ENCODE measurements at places on chromosomes 16 and 17. TPM values are rescaled to one million over a fixed set of nuclear protein-coding genes. Genes with fewer than 3 reads are reported as not detected.

Gene FTSJ3
- 116 TPM for total RNA-seq

Gene NT5M
- 4.5 TPM for total RNA-seq

Gene CDH5
- total RNA-seq: not detected

Gene TEX19
- total RNA-seq: not detected

Gene CACNG3
- total RNA-seq: not detected

Gene EZH1
- 32.2 TPM for total RNA-seq

Gene SIAH1
- total RNA-seq: 21.0 TPM

Gene C17orf50
- not detected for total RNA-seq

Gene CALB2
- total RNA-seq: not detected

Gene SBK1
- 1.1 TPM for total RNA-seq

Gene MYH4
- total RNA-seq: not detected

Gene NLE1
- total RNA-seq: 73.1 TPM

Gene CDK5R1
- total RNA-seq: 3.7 TPM

- no peak overlapping the region for H3K27ac ChIP-seq
- H3K4me1 ChIP-seq: no peaks in the 10 kb centered on the region
- no peak overlapping the region for H3K4me3 ChIP-seq
- H3K36me3 ChIP-seq: no peaks in the 10 kb centered on the region
- peaks cover 5% of the 10 kb centered on the region for H3K27me3 ChIP-seq
Observed at GRCh38 chr16:23286131-23286532, 16.0 kb upstream of the SCNN1B start.

- no peak overlapping the region for H3K4me3 ChIP-seq
- H3K27me3 ChIP-seq: no peaks in the 10 kb centered on the region
- peaks cover 3% of the 10 kb centered on the region for H3K4me1 ChIP-seq
Observed at GRCh38 chr17:74805591-74805991, 29.4 kb upstream of the NAT9 start.

DNA sequence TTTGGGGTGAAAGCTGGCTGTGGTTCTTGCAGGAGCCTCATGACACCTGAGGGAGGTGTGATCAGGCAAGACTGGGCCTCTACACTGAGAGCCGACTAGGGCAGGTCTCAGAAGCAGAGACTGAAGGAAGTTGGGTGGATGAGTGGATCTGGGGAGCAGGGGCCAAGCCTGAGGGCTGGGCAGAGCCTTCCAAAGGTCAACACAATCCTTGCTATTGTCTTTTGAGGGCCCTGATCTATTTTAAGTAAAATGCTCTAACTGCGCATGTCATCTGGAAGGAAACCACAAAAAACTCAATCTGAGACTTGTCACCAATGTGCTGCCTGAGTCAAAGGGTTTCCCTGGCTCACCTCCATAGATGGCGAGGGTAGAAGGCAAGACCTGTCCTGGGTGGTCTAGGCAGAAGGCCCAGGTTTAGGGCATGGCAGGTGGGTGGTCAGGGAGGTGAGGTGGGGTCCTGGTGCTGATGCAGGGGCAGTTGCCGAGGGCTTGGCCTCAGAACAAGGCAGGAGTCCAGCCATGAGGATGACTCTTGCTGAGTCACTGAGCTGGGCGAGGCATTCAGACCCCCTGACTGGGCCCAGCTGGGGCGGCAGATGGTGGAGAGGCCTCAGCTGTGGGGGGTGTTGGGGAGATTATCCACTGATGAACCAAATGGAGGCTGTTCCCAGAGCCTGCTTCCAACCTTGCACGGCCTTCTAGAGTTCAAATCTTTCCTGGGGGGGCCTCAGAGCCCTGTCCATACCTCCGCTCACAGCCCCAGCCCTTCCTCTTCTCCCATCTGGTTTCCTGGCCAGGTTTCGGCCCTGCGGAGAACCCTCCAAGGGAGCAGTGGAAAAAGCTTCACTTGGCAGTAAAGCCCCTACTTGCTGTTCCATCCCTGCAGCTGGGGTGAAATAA, 5.1 kb downstream of the MVP start:
- DNase-seq: no peak
- peak overlapping the region; percentile 64 for H3K27ac ChIP-seq
- H3K4me1 ChIP-seq: peaks cover 25% of the 10 kb centered on the region

- no peaks in the 10 kb centered on the region for H3K36me3 ChIP-seq
- H3K27me3 ChIP-seq: no peaks in the 10 kb centered on the region
- H3K27ac ChIP-seq: no peak overlapping the region
- H3K4me1 ChIP-seq: no peaks in the 10 kb centered on the region
Observed at GRCh38 chr16:25184771-25185170, 32.0 kb upstream of the AQP8 start.

DNA sequence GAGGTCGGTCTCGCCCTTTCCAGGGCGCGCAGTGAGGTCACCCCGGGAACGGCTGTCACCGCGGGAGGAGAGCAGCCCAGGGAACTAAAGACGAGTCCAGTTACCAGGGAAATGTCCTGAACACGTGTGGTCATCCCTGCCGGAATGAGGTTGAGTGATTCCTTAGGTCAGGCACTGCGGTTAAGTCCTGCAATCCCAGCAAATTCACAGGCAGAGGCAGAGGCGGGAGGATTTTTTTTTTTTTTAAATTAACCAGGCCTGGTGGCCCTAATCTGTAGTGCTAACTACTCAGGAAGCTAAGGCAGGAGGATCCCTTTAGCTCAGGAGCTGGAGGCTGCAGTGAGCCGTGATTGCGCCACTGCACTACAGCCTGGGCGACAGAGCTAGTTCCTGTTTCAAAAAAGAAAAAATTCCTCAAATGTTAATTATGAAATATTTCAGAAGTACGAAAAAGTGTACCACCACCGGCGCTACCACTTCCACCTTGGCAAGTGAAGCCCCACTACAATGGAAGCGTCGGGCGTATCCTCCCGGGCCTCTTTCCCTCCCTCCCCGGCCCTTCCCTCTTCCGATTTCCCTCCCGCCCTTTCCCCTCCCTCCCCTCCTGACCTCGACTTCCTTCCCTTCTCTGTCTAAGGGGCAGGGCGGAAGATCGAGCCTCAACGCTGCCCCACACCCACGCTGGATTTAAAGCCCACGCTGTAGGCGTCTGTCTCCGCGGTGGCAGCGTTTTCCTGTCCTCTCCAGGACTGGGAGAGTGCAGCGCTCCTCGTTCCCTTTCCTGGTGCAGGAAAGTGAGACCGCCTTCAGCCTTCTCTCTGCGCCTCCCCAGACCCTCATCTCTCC, 27.3 kb downstream of the SLFN11 start:
- peak overlapping the region; percentile 76 for H3K27ac ChIP-seq
- no peaks in the 10 kb centered on the region for H3K27me3 ChIP-seq
- no peaks in the 10 kb centered on the region for H3K36me3 ChIP-seq
- H3K4me3 ChIP-seq: peak overlapping the region; percentile 85
- H3K4me1 ChIP-seq: peaks cover 36% of the 10 kb centered on the region

DNA sequence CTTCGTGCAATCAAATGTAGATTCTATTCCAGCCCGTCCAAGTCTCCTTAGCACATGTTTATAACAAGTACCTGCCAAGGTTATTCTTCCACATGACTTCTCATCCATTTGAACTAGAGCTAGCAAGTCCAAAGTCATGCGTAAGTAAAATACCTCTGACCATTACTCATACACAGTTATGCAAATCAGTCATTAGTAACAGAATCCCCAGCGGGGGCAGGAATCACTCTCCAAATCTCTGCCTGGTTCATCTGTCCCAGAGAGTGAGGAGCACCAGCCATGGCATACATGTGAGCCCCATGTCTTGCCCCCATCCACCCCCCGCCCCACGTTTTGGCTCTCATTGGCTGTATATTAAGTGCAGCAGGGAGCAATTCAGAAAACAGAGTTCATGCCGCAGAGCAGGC, 27.7 kb downstream of the SRL start:
- no peaks in the 10 kb centered on the region for H3K4me1 ChIP-seq
- no peak overlapping the region for H3K4me3 ChIP-seq
- H3K36me3 ChIP-seq: no peaks in the 10 kb centered on the region
- no peaks in the 10 kb centered on the region for H3K27me3 ChIP-seq
- no peak overlapping the region for H3K27ac ChIP-seq
- DNase-seq: no peak

DNA sequence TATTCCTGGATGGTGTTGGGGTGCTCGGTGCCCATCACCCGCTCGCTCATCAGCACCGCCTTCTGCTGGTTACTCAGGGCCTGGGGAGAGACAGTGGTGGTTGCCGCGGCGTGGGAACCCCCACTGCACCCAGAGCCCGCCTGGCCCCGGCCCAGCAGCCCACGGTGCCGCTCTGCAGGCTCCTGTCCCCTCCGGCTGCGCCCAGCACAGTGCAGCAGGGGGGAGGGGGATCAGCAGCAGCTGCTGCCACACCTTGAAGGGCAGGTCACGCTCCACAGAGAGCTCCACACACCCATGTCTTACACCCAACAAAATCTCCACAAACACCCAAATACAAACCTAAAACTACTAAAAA, 18.8 kb downstream of the CLUH start:
- no peaks in the 10 kb centered on the region for H3K27me3 ChIP-seq
- no peak overlapping the region for H3K27ac ChIP-seq
- peaks cover 6% of the 10 kb centered on the region for H3K4me1 ChIP-seq

DNA sequence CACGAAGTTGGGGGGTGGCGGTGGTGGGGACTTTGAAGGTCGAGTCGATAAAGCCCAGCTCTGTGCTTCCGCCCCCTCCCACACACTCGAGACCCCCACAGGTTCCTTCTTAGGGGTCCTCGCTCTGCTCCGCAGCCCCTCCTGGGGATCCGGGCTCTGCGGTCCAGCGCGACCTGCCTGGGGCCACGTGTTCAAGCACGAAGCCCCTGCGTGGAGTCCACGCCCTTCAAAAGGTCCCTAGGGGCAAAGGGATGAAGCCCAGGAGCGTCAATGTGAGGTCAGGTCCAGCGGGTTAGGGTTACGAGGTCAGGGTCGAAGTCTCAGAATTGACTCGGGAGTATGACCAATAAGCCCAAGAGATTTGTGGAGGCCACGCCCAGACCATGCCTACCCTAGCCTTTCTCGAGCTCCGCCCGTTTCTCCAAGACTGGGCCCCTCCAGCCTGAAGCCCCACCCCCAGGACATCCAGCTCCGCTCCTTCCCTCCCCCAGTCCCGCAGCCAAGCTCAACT, 786 bp upstream of the CACNA1G start:
- H3K27ac ChIP-seq: no peak overlapping the region
- H3K4me3 ChIP-seq: peak overlapping the region; percentile 59
- peaks cover 16% of the 10 kb centered on the region for H3K27me3 ChIP-seq

DNA sequence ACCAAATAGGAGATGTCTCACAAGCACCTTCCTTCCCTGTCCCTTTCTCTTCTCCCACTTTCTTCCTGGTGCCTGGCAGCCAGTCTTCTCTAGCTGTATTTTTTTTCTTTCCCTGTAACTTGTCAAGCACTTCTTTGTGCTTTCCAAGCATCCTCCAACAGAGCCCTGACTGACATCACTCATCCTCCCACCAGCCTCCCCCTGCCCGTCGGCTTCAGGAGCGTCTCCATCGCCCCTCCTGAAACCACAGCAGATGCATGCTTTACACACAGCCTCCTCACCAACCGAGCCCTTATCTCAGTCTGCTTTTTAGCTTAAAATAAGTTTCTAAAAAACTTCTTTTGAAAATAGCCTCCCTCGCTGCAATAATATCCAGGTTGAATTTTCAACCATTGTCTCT, 268.7 kb upstream of the CDH5 start:
- H3K4me3 ChIP-seq: no peak overlapping the region
- no peak for DNase-seq
- no peak overlapping the region for H3K27ac ChIP-seq

GRCh38 chr17:79401704-79402674, 208.9 kb downstream of the RBFOX3 start:
- H3K4me1 ChIP-seq: peaks cover 13% of the 10 kb centered on the region
- no peak for DNase-seq

DNA sequence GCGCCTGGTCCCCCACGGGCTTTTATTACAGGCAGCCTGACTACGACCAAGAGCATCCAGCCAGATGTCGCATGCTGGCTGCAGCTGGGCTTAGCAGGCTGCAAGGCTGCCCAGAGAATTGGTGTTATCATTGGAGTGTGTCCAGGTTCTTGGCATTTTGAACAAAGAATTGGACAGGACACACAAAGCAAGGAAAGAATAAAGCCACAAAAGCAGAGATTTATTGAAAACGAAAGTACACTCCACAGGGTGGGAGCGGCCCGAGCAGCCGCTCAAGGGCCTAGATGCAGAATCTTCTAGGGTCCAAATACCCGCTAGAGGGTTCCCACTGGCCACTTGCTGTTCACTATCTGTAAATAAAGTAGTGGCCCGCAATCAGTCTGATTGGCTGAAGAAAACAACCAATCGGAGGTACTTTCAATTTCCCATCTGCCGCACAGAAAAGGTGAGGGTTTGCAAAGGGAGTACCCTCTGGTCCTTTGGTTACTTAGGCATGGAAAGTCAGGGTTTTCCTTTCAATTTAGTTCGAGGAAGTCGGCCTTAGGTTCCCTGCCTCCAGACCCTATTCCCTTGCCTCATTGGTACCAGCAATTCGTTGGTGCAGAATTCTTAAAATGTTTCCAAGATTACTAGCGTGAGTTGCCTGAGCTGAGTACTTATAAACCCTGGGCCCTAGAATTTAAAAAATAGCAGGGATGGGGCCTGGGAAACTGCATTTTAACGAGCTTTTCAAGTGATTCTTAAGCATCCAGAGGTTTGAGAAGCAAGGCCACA, 38.5 kb upstream of the CNEP1R1 start:
- no peak overlapping the region for H3K4me3 ChIP-seq
- H3K36me3 ChIP-seq: no peaks in the 10 kb centered on the region
- DNase-seq: no peak
- no peak overlapping the region for H3K27ac ChIP-seq
- no peaks in the 10 kb centered on the region for H3K4me1 ChIP-seq

- no peaks in the 10 kb centered on the region for H3K27me3 ChIP-seq
- no peaks in the 10 kb centered on the region for H3K36me3 ChIP-seq
- H3K4me3 ChIP-seq: no peak overlapping the region
- DNase-seq: peak; percentile 51
- no peak overlapping the region for H3K27ac ChIP-seq
Observed at GRCh38 chr17:2948721-2949468, 114.5 kb downstream of the OR1D5 start.

DNA sequence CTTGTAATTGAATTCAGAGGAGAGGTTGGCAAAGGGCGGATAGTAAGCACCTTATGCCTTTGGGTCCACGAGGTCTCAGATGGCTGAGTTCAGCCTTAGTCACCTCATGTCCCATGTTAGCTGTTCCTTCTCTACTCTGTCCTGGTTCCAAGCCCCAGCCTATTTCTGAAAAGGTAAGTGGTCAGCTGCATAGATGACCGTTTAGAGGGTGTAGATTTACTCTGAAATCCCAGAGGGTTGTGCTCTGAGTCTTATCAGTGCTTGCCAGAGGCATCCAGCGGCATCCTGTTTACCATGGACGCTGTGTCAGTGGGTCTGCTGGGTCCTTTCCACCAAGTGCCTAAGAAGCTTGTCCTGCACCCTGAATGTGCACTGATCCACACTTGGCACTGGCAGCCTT, 1.9 kb downstream of the ZNF778 start:
- H3K4me3 ChIP-seq: peak overlapping the region; percentile 71
- no peak for DNase-seq
- H3K27me3 ChIP-seq: no peaks in the 10 kb centered on the region

All from natural killer cell treated with Interleukin-12 subunit alpha and Interleukin-12 subunit beta and Interleukin-15 and Interleukin-18, amount 100 ng/mL, for 72 hours (primary cell).